ENCODE measurements at places on chromosomes 1 and 21. TPM values are rescaled to one million over a fixed set of nuclear protein-coding genes. Genes with fewer than 3 reads are reported as not detected.

DNA sequence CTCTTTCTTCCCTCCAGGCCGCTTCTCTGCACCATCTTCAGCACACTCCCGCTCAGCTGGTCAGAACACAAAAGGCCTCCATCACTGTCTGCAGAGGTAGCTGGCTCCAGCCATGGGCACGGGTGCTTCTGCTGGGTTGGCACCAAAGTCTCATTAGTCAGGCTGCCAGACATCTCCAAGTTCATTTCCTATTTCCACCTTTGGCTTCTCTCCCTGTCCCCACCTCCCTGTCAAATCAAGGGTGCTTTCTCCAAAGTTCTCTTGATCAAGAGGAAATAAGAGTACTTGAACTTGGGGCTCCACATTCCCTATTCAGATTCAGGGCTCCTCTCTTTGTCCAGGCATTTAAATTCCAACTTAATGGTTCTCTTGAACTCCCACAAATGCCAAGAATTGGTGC, 33.9 kb upstream of the GRIK3 start:
- DNase-seq, result no peak

KRTAP19-6 gene
- total RNA-seq, result not detected

DNA sequence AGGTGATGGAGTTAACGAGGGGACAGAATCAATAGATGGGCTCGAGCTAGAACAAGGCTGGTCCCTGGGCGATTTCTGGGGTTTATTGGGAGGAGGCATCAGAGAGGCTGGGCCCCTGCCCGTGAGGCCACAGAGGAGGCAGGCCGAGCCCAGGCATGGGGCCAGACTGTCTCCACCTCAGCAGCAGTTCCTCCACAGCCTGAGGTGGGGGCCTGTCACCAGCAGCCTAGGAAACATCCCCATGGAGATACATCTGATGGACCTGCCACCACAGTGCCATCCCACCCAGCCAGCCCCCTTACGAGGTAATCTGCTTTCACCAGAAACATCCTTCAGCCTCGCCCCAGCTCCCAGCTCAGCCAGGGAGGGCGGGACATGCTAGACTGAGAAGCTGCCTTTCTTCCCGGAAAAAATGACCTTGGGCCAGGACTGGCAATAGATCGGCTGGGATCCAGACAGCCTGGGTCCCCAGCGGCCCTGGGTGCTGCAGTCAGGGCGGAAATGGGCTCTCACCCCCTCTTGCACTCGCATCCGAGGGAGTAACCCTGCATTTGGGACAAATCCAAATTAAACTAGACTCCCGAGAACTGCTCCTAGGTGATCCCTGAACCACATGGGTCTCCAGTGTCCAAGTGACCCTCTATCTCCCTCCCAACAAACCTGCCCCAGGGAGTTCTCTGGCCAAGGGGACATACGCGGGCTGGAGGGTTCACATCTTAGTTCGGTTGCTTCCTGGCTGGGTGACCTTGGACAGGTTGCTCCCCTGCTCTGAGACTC, 10.0 kb upstream of the EPHA8 start:
- DNase-seq, result no peak

- no peak for DNase-seq
These were observed 560.1 kb downstream of the OMA1 start for GRCh38 chr1:57986432-57986831.

GRCh38 chr1:204376465-204376864, 16.7 kb upstream of the PLEKHA6 start:
- DNase-seq, result no peak

Measured in naive thymus-derived CD8-positive, alpha-beta T cell (primary cell).